ENCODE measurements at places on chromosomes 3 and 15.

DNA sequence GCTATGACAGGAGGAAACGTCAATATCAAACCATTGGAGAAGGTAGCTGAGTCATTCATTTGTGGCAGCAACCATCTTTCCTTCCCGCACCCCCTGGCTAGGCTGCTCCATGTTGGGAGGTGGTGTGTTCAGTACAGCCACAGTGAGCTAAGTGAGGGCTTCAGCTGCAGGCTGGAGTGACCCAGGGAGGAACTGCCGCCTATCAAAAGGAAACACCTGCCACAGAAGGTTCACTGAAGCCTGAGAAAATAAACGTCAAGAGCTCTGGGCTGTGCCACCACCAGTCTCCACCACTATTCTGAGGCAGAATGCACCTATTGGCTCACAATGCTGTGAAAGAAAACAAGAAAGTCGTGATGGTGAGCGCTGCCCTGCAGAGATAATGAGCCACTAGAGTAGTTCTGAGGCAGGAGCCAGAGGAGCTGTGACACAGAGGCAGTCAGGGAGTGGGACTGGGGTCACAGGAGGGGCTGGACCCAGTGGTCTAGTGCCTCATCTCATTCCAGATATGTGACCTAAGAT, 34.8 kb upstream of the CD47 start:
- no peak for DNase-seq

GRCh38 chr15:76994001-76994400, 925 bp upstream of the PSTPIP1 start:
- DNase-seq = peak; percentile 69

DNA sequence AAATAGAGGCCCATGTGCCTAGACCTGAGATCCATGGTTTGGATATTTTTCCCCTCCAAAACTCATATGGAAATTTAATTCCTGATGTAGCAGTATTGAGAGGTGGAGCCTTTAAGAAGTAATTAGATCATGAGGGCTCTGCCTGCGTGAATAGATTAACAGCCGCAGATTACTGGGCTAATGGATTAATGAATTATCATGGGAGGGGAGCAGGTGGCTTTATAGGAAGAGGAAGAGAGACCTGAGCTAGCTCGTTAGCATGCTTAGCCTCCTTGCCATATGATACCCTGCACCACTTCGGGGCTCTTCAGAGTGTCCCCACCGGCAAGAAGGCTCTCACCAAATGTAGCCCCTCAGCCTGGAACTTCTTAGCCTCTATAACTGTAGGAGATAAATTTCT, 15.8 kb downstream of the ARHGEF26 start:
- no peak for DNase-seq

GRCh38 chr15:57215881-57216280, 160.4 kb upstream of the CGNL1 start:
- DNase-seq = no peak

GRCh38 chr15:40282147-40282868, 556 bp downstream of the ANKRD63 start:
- DNase-seq = no peak

DNA sequence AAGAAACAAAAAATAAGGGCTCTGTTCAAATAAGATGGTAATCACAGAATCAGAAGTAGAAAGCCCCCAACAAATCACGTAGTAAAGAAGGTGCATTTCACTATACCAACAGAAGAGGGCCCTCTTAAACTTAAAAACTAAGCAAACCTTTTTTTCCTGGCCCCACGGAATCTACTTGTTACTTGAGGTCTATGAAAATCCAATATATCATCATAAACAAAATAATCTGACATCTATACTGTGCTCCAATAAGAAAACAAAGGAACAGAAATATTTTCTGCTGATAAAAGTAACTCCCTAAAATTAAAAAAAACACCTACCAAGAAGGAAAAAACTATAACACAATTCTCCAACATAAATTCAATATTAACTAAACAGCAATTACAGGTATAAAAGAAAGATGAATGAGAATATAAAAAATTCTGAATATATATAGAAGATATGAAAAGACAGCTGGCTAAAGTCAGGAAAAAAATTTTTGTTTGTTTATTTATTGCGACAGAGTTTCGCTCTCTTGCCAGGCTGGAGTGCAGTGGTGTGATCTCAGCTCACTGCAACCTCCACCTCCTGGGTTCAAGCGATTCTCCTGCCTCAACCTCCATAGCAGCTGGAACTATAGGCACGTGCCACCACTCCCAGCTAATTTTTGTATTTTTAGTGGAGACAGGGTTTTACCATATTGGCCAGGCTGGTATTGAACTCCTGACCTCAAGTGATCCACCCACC, 81.8 kb downstream of the CLASP2 start:
- DNase-seq = no peak

GRCh38 chr15:41930221-41930866, 36.5 kb upstream of the SPTBN5 start:
- DNase-seq = peak; percentile 85

DNA sequence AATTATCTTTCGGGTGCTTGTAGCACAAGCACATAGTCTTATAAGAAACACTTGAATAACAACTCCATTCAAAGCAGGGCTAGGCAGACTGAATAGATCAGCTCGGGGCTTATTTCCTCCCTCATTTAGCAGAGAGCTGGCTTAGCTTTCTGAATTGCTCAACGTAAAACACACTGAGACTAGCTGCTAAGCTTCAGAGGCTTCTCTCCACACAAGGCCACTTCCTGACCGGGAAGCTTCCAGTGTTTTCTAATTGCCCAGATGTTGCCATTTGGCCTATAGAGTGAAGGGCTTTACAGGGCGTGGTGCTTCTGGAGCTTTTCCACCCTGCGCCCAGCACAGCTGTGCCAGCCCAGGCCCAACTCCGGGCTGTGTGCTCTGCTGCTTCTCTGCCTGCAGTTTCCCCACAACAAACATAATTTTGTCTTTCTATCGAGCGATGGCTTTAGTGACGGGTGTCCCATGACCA, 16.6 kb downstream of the FAM240A start:
- DNase-seq = no peak

DNA sequence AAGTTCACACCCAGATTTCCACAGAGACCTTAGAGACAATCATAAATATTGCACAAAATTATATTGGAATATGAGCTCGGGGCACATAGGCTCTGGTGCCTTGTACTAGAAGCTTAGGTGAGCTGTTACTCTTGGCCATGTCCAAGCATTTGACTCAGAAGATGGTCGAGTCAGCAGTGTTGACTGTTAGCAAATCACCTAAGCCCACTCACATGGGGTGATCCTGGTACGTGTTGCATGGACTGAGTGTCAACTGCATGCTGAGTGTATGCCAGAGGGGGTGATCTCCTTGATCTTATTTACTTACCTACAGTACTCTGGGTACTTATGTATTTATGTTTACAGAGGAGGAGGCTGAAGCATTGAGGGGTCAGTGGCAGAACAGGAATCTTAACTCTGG, 14.0 kb downstream of the SMAD3 start:
- DNase-seq = no peak

- DNase-seq = no peak
Observed at GRCh38 chr15:70610541-70610940, 152.8 kb downstream of the UACA start.

DNA sequence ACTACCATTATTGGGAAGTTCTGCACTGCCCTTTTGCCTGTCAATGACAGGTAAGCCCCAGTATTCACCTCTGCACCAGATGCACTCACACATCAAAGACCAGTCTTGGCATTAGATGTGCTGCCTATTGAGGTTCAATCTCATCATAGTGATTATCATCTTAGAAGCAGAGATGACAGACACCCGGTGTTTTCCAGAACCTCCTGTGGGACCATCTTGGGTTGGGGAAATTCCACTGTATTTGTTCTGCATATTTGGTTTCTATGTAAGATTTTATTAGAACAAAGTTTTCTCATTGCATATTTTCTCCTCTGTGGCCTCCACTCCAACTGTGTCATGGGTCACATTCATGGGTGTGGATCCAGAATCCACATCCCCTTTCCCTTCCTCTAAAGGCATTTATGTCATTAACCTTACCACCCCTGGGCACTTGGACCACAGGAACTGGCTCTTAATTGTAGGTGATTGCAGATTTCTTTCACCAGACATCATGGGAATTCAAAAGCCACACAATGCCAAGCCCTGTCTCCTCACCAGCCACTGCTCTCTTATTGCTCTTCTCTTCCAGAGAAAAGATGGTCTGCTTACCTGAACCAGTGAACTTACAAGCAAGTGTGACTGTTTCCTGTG, 31.2 kb downstream of the PLA1A start:
- no peak for DNase-seq

- no peak for DNase-seq
Observed at GRCh38 chr3:87004883-87005282, 13.9 kb upstream of the VGLL3 start.

GRCh38 chr3:73094951-73095350, 33.5 kb downstream of the EBLN2 start:
- DNase-seq = no peak

DNA sequence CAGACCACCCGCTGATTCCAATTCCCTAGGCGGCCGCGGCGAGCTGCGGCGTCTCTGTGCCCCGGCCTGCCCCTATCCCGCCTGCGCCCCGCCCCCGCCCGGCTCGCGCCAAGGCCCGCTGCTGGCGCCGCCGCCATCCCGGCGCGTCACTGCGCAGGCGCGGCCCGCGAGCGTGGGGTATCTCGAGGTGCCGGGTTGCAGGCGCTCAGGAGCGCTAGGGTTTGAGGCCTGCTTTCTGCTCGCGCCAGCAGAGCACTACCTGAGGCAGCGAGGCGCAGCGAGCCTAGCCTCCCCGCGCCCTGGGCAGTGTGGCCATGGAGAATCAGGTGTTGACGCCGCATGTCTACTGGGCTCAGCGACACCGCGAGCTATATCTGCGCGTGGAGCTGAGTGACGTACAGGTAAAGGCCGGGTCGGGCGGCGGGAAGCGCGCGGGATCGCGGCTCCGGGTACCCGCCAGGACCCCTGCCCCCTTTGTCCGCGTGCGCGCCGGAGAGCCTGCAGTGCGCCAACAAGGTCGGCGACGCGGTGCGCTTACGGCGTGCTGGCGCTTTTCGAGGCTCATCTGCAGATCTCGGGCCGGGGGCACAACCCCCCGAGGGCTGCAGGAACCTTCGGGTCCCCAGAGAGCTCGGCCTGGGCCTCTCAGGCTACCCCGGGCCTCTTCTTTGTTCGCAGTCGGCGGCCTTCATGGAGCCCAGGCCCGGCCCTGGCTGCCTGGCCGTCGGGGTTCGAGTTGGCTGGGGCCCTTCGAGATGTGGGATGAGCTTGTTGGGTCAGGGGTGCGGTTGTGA, at the start of gene HACD3:
TSS of gene HACD3 (plus strand) at position 146 of the 794 bp plus-strand sequence. CDS start at position 315, 169 bp downstream.
- DNase-seq = peak; percentile 87

DNA sequence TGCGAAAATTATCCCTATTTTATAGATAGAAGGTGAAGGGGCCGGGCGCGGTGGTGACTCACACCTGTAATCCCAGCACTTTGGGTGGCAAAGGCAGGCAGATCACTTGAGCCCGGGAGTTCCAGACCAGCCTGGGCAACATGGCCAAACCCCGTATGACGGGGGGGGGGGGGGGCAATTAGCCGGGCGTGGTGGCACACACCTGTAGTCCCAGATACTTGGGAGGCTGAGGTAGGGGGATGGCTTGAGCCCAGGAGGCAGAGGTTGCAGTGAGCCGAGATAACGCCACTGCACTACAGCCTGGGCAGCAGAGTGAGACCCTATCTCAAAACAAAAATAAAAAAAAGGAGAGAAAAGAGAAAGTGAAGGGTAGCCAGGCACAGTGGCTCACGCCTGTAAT, 1.4 kb downstream of the AAGAB start:
- no peak for DNase-seq

GRCh38 chr3:11382146-11382745, 110.0 kb downstream of the ATG7 start:
- no peak for DNase-seq

DNA sequence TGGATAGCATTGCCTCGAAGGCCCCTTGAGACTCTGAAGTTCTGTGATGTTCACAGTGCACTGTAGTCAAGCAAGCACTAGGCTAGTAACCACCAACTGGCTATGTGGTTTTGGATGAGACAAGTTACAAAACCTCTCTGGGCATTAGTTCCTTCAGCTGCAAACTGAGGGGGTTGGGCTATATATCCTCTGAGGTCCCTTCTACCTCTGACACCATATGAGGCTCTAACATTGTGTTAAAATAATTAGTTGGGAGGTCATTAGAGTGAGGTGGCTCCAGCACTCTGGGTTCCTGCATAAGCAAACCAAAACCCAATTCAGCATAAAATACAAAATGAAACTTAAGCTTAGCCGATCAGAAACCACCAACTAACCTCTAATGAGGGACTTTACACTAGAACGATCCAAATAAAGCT, 209.5 kb upstream of the LRRN1 start:
- no peak for DNase-seq

- no peak for DNase-seq
Observed at GRCh38 chr3:147574621-147575020, 165.5 kb downstream of the ZIC1 start.
